ENCODE measurements at places on chromosomes 6 and 20. TPM values are rescaled to one million over a fixed set of nuclear protein-coding genes. Genes with fewer than 3 reads are reported as not detected.

- no peak for DNase-seq
Measured at GRCh38 chr20:50634191-50634590, 57.2 kb downstream of the RIPOR3 start.

- DNase-seq = peak; percentile 33
Measured at GRCh38 chr20:56630506-56631317, 1.6 kb downstream of the TFAP2C start.

DPPA5 gene
- not detected for total RNA-seq

GRCh38 chr6:31660381-31661261, at the start of gene C6orf47:
TSS of gene C6orf47 (minus strand) at chr6:31660778. CDS start at chr6:31659947, 831 bp downstream.
- DNase-seq = peak; percentile 76

DNA sequence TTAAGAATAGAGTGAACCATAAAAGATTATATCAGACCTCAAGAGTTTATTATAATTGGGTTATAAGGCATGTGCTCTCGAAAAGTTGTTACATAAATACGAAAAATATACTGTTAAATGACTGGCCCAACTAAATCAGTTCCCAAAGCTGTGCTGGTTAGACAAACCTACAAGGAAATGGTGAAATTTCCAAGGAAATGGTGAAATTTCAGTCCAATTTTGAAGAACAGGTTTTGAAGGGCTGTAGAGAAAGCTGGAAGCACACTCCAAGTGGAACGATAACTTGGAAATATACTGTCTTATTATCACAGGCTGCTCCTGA, 400 bp upstream of the TRMT11 start:
- no peak for DNase-seq

DNA sequence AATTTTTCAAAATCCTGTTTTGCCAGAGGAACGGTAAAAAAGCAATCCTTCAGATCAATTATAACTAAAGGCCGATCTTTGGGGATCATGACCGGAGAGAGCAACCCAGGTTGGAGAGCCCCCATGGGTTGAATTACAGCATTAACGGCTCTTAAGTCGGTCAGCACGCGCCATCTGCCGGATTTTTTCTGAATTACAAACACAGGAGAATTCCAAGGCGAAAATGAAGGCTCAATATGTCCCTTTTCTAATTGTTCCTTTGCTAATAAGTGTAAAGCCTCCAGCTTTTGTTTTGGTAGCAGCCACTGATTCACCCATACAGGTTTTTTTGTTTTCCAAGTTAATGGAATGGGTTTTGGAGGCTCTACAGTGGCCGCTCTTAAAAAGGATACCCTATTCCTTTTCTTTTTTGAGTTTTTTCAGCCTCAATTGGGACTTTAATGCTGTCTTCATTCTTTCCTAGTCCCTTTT, 16.9 kb upstream of the PTCRA start:
- peak; percentile 24 for DNase-seq

GRCh38 chr6:106829451-106829850, 145.1 kb downstream of the CD24 start:
- no peak for DNase-seq

DNA sequence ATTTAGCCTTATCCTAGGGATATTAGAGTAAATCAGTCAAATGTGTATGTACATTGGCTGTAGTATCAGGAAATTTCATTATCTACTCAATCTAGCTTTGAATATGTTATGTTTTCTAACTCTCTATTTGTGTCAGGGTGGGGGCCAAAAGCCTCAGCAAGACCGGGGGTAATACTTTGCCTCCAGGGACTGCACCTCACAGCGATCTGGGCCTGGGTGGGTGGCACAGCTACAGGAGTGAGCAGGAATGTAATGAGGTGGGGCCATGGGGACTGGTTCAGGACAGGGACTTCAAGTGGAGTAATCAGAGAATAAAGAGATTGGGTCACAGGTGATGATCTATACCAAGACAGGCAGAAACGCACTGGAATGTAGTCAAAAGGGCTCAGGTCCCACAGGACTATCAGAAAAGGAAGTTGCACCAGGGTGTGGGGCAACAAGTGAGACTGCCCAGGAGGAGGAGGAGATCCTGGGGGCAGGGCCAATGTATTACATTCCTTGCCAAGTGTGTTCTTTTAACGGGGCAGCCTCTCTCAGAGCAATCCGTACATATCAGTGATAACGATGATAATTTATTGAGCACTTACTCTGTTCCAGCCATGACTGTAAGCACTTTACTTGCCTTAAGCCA, 54.0 kb downstream of the PIGU start:
- DNase-seq = no peak

DNA sequence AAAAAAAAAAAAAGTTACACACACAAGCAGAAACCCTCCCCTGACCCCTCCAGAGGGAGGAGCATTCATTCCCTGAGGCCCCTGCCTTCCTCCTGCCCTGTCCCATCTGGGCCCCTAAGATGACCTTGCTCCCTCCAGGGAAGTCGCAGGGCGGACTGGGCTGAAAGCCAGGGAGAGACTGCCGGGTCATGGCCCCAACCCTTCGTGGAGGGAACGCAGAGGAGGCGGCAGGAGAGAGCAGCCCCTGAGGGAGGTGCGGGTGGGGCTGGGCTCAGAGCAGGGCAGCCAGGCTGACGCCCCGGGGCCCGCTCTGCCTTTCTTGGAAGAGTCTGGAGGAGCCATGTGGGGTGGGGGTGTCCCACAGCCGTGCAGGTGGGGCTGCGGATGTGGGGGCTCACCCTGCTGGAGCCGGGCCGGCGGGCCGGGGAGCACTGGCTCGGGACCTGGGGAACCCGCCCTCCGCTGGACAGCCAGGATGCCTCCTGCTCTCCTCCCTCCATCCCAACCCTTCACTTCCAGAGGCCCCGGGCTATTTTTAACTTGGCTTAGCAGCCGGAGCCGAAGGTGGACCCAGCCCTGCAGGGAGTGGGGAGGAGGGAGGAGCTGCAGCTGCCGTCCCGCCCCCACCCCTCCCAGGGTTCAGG, 15.0 kb upstream of the ABHD16B start:
- DNase-seq = peak; percentile 58

DNA sequence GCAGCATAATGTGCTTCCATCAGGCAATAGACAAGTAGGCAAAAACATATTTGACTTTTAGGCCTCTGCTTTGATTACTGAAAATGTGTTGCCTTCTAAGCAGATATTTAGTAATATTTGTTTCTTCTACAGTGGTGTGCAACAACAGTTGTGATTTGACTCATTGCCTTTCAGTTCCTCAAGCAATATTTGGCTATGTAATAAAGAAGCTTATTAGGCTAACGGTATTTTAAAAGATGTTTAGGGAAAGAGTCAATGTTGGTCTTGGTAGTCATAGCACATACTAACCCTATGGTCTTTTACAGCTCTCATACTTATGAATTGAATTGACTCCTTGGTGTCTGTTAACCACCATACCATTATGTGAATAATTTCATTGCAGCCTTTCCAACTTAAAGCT, 124.1 kb downstream of the GRIK2 start:
- DNase-seq = no peak

CNR1 gene
- total RNA-seq = 0.07 TPM

- no peak for DNase-seq
Measured at GRCh38 chr6:101961357-101961756, 567.8 kb downstream of the GRIK2 start.
